ENCODE measurements at places on chromosomes 12 and 14.
A peak's percentile ranks its signal among the peaks of the same experiment; 100 is the strongest.

GRCh38 chr14:69620981-69621380 lies 9.6 kb downstream of the SUSD6 start:
- DNase-seq = no peak

- no peak for DNase-seq
Measured at GRCh38 chr12:121657305-121658008, 12.0 kb downstream of the MORN3 start.

- peak; percentile 87 for DNase-seq
Measured at GRCh38 chr12:48351022-48351708, 446 bp upstream of the ZNF641 start.

DNA sequence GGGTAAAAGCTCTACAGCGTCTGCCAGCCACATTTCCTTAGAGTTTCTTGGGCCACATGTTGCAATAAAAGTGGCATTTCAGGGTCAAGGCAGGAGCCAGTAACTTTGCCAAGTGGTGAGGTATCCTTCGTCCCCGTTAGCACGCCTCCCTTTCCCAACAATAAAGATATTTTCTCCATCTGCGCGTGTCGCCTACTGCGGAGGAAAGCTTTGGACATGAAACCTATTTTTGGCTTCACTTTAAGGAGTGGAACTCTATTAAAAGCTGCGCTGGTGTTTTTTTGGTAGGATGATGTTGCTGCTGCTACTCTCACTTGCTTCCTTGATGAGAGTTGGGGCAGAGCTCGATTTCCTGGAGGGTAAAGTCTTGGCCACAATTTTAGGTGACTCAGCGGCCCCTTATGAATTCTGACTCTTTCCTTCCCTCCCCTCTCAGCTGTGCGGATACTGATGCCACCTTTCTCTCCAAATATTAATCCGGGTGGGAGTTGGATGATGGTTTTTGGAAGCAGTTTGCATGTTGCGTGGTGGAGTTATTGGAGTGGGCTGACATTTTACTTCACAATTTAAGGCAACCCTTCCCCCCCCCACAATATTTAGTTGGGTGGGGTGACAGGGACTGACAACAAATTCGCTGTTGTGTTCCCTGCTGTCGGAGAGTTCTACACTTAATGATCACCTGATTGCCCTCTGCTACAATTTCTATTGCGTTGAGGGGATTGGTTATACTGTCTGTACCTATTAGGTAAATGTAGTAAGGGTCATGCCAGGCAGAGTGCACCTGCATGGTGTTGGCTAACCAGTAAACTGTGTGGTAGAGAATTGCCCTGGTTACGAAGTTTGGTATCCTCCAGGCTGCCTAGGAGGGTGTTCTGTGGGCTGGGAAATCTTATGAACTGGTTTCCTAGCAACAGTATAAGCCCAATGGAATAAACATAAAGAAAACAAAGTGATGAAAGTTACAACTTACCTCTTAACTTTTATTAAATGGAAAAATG lies 1.1 kb downstream of the CCDC91 start:
- DNase-seq = peak; percentile 37

- no peak for DNase-seq
Measured at GRCh38 chr12:75529826-75530225, 18.4 kb upstream of the KRR1 start.

DNA sequence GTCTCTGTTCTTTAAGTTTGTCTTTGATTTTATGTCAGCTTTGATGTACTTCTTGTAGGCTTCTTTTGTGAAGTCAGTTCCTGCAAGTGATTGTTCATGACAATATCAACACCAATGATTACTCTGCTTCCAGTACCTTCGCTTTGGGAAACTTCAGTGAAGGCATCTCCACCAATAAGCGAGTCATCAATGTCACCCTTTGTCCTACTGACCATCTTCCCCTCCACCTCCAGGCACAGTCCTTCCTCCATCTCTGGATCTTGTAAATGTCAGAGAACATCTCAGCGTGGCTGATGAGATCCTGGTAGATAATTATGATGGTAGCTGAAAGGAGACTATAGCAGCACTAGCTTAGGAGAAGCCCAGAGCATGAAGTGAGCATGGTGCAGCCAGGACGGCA lies 40.4 kb upstream of the A2M start:
- no peak for DNase-seq

DNA sequence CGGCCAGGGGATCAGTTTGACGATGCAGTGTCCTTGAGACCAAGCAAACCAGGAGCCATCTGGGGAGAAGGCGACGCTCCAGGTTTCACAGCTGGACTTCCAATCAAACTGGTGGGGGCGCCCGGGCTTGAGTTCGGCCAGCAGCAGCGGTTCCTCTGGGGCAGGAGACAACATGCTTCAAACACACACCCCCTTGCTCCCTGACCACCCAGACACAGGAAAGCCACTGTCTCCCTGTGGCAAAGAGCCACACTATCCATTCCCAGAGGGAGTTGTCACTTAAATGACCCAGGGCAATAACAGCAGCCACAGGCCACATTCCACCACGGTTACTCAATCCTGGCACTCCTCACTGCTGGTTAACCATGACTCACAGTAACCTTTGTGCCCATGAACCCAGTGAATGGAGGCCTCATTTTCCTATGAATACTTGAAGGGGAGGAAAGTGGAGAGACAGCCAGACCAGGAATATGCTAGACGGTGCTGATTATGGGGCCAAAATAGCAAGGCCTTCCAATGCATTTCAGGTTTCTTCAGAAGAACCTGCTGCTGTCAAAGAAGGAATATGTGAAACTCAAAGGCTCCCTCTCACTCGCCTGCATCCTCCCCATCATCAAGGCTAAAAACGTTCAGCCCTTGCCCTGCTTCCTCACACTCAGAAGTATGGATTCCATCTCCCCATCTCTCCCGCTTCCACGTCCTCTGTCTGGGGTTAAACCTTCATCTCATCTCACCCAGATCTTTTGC lies 8.5 kb downstream of the WSB2 start:
- peak; percentile 92 for DNase-seq

DNA sequence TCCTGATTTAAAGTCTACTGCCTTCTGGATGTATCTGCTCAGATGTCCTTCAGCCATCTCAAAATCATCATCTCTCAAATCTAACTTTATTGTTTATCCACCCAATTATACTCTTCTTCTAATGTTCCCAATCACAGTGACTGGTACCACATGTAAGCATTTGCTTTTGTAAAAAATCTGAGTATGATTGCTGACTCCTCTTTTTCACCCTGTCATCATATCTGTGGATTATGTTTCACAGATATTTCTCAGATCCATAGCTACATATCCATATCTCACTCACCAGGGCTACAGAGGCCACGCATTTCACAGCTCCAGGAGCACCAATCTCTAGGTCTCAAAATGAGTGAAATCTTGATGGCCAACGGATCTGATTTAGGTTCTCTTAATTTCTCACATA lies 76.1 kb downstream of the DHRS2 start:
- no peak for DNase-seq

DNA sequence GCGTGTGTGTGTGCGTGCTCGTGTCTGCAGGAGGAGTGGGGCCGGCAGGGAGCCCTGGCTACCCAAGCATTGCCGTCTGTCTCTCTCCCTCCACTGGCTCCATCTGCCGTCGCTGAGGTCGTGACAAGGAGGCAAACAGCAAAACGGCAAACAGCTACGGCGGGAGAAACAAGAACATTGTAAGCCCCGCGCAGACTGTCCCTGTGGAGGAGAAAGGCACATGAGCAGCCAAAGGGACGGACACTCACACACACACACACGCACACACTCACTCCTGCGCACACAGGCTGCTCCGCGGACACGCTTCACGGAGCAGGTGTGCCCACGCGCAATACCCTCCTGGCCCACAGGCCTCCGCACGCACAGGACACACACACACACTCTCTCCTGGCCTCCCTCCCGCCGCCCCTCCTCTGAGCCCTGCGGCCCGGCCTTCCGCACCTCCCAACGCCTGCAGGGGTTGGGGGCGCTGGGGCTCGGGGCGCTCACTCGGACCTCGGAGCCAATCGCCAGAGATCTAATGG lies 905 bp downstream of the CISTR start:
- DNase-seq = no peak

GRCh38 chr12:120846721-120847120 lies 57.4 kb downstream of the SPPL3 start:
- DNase-seq = peak; percentile 17

GRCh38 chr12:104966677-104967076 lies 8.6 kb upstream of the SLC41A2 start:
- no peak for DNase-seq

DNA sequence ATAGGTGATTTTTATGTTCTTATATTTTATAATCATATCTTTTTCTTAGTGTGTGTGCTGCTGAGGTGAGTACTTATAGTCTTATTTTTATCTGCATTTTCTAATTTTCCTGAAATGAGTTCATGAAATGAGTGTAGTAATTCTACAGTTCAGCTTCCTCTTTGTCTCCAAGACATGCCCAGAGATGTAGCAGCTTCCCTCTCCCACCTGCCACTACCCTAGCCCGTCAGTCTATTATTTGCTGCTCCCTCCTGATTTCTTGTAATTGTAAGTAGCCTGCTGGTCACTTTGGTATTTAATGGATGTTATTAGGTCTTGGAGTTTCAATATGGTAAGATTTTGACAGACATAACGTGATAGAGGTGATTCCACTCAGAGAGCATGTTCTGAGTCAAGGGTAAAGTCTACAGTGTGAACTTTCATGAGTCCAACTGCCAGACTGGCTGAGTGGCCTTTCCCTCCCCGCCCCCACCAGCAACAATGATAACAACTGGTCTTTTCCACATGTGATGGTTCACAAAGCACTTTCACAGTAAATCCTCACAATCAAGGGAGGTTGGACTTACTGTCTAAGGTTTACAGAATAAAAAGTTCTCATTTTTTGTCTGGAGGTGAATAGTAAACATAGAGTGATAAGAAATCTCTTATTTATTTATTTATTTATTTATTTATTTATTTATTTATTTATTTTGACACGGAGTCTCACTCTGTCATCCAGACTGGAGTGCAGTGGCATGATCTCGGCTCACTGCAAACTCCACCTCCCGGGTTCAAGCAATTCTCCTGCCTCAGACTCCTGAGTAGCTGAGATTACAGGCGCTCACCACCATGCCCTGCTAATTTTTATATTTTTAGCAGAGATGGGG lies 4.2 kb upstream of the RIPK3 start:
- no peak for DNase-seq

DNA sequence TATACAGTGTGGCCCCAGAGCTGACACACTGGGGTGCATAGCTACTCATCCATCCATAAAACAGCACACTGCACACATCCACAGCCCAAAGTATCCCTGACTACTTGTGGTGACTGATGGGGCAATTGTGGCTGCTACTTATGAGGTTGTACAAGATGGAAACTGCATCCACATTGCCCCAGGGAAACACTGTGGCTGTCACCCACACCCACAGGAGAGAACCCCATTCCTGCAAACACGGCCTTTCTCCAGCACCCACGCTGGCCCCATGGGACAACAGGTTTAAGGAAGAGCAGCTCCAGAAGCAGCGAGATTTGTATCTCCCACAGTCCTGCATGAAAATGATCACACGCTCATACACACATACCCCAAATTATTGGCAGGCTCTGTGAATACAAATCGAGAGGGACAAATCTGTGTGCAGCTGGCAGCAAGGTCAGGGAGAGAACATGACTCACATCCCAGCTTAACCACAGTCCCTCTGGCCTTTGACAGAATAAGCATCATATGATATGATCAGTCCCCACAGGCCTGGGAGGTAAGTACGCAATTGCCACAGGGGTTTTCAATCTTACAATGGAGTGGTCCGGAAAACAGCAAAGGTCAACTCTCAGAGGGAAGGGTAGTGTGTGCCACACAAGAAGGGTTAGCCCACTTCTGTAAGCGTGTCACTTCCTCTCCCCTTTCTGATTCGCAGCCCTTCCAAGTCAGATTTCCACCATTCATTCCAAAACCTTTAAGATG lies 61.9 kb downstream of the ESR2 start:
- DNase-seq = peak; percentile 95

DNA sequence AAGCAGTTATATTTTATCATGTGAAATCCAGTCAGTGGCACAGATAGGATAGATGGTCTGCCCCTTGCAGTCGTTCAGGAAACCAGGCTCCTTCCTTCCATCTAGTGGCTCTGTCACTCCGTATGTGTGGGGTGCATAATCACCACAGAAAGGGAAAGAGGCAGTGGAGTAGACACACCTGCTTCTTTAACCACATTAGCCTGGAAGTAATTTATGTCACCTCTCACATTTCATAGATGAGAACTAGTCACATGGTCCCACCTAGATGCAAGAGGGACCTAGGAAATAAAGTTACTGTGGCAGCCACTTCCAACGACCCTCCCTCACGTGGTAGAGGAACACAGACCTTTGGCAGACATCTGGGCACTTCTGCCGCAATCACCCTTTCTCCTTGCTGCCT lies 14.2 kb upstream of the RNU6-8 start:
- DNase-seq = no peak

DNA sequence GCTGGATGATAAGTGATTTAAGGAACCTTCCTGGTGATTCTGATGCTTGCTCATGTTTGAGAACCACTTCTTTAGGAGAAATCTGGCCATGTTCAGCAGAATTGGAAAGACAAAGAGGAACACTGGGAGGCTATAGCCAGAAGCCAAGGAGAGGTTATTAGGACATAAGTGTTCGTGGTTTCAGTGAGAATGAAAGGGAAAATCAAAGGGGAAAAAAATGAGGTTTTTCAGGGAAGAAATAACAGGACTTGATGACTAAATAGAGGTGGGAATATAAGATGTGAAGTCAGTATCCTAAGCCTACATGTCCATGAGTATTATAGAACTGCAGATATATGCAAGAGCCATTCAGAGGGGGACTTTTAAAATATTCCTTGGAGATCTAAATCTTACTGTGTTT lies 95.6 kb downstream of the DAAM1 start:
- DNase-seq = no peak

DNA sequence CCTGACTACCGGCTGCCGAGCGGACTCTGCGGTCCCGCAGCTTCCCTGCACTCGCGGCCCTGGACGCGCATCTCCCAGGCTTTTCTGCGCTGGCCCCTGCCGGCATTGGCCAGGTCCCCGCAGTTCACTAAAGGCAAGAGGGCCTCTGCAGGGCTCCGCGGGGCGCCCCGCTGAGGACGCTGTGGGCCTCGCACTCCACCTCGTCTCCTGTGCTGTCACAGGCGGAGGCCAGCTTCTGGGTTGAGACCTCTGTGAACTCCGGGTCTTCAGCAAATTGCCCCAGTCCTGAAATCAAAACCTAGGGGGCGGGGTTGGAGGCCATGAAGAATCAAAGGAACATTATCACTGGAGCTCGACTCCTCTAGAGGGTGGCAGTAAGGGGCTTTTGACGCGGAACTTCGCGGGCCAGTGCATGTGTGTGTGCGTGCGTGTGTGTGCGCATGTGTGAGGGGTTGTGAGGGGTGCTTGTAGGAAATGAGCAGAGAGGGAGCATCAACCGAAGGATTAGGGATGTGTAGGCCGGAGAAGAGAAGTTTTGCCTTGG lies 68.5 kb upstream of the CAPRIN2 start:
- DNase-seq = no peak
